ENCODE measurements at places on chromosomes 3 and 15.

DNA sequence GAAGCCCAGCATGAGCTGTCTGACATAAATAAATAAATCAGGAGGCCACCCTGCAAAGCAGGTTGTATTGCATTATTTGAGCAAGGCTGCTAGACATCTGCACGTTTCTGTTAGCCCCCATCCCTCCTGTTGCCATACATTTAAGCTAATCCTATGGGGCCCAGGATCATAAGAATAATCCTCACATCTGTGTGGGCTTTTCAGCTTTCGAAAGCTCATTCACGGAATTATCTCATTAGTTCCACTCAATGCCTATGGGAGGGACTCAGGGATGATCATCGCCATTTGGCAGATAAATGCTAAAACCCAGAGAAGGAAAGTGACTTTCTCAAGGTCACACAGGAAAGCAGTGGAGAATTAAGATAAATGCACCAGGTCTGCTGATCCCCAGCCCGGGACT, 123.4 kb downstream of the TLE3 start:
- no peak for DNase-seq

- no peak for DNase-seq
Measured at GRCh38 chr15:64158363-64159134, 4.3 kb downstream of the PPIB start.

DNA sequence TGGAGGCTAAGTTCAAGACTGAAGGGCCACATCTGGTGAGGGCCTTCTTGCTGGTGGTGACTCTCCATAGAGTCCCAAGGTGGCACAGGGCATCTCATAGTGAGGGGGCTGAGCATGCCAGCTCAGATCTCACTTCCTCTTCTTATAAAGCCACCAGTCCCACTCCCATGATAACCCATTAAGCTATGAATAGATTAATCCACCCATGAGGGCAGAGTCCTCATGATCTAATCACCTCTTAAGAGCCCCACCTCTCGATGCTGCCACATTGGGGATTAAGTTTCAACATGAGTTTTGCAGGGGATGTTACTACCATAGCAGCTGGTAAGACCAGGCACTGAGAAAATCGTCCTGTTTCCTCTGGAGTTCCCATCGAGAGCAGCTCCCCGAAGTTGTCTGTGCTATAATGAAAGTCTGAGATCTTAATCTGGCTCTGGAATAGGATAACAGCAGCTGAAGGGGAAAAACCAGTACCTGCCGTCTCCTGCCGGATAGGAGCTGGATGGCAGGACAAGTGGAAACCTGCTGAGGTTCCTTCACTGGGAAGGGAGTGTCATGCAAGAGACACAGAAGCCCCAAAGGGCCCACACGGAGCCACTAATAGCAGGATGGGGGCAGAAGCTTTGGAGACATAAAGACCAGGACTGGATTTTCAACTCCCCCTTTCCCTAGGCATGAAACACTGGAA, 79.5 kb upstream of the EPHB3 start:
- DNase-seq = no peak

- DNase-seq = no peak
Measured at GRCh38 chr3:186382217-186382885, 20.3 kb upstream of the DGKG start.

DNA sequence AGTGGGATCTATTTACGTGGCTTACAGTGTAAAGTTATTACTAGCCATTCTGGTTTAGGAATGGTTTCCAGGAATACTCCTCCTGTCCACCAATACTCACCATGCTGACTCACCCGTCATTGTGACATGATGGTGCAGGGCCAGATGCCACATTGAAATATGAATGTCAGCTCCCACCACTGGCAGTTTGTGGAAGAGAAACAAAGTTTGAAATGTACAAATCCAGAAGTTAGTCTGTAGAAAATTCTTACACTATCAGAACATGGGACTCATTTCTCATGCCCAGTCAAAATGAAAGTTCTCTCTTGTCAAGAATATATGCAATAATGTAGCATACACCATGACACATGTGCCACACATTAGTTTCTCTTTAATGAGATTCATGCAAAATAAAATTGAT, 14.4 kb upstream of the TSPAN3 start:
- DNase-seq = no peak

DNA sequence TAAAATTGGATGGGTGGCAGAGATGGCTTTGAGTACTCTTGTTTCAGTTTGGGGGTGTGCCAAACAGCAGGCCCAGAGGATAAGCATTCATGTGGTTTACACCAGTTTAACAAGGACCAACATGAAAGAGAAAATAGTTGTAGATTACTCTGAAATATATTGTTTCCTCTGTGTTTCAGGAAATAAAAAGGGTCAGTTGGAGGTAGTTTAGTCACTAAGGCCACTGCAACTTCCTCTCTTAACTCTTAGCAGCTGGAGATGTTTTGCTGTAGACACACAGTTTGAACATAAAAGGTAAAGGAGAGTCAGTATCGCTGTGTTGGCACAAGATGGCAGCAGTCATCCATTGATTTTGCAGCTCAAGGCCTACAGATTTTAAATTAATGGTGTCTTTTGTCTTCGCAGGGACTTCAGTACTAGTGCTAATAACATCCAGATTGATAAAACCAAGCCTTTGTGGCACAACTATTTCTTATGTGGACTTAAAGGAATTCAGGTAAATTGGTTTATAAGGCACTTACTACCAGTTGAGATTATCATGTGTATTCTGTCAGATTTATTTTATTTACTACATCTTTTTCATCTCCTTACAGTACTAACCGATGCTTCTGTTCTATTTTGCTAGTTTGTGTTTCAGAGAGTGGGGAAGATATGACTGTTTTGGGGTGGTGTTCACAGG, 65.5 kb downstream of the GALK2 start:
- peak; percentile 26 for DNase-seq

- DNase-seq = no peak
Measured at GRCh38 chr3:65344444-65344843, 656.6 kb upstream of the ADAMTS9 start.

DNA sequence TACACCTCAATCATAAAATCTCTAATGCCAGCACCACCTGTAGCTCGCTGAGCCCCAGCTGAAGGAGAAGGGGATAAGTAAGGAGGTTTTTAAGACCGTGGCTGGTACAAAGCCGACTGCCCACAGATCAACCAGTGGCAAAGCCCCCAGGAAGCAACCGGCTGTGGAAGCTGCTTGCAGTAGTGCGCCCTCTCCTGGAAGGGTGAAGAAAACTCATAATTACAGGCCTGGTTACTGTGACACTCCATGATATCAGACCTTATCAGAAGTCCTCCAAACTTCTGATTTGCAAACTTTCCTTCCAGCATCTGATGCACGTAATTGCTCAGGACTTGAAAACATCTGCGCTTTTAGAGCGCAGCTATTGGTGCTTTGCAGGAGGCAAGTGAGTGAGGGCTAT, 63.1 kb upstream of the MCTP2 start:
- no peak for DNase-seq

GRCh38 chr3:150079029-150079739, 108.5 kb upstream of the PFN2 start:
- peak; percentile 88 for DNase-seq

GRCh38 chr3:115996420-115997108, 373.3 kb downstream of the GAP43 start:
- peak; percentile 32 for DNase-seq

DNA sequence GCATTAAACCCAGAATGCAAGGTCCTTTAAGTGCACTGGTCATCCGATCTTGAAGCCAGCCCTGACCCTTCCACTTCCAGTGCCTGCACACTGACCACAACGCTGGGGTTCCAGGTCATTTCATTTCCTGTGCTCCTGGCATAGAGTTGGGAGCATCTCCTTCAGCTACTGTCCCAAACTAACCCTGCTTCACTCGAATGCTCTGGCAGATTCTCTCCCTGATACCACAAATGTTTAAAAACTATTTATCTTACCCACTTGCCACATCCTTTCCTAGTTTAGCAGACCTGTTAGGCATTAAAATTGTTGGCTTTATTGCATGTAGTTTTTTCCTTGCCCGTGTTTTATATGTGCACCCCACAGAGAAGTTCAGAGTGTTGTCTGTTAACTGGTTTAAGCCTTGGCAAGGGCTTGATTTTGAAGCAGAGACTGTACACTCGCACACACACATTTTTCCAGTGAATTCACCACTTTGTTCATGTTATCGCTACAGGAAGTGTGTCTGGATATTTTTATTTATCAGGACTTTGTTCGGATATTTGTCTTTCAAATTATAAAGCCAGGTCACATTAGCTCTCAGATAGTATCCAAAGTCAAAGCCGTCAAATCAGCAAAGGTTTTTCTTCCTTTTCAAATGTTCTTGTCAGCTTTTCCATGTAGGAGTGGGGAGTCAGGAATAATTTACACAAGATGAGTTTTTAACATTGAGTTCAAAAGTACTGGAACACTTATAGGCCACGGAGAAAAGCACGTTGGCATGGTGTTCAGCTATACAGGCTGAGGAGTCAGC, 77.3 kb downstream of the ABI3BP start:
- no peak for DNase-seq

DNA sequence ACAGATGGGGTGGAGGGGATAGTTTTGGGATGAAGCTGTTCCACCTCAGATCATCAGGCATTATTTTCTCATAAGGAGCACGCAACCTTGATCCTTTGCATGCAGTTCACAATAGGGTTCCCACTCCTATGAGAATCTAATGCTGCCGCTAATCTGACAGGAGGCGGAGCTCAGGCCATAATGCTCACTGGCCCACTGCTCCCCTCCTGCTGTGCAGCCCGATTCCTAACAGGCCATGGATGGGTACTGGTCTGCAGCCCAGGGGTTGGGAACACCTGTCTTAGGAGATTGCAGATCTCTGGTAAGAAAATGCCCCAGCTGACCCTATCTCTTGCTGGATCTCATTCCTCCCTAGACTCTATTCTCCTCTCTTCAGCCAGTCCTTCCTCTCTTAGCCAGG, 6.8 kb downstream of the CSTA start:
- DNase-seq = no peak

GRCh38 chr3:37608061-37608702, 253.5 kb upstream of the CTDSPL start:
- DNase-seq = no peak

DNA sequence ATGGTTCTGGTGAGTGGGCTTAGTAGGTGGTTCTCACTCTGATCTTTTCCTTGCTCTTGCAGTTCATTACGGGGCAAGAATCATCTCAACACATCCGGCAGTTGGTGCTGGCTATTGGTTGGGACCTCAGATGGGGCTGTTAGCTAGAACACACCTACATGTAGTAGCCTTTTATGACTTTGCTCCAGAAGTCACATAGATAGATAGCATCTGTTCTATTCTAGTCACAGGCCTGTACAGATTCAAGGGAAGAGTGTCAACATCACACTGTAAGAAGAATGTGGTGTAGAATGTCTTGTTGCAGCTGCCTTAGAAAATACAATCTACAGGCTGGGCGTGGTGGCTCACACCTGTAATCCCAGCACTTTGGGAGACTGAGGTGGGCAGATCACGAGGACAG, 15.1 kb downstream of the RAB5A start:
- DNase-seq = no peak

DNA sequence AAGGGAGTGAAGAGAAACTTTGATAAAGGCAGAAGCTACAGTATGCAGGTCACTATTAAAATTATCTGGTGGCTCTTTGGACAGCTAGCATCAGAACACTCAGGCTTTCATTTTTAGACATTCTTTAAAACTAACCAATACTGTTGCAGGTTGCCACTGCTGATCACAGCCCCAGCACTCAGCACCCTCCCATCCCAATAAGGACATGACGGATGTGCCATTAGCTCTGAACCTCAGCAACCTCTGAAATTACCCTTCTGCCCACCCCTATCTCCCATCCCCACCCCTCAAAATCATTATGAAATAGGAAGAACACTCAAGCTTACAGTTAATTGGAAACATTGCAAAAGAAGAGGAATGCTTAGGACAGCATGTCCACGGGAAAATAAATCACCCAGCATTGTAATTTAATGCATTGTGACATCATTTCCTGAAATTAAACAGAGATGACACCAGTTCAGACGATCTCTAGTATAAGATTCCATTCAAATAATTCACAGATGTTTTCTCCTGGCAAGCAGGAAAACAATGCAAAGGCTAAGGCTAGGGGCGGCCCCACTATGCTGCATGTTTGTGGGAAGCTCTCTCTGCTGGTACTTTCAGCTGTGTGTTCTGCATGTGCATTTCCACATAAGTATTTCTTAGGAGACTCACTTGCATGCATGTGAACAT, 71.6 kb downstream of the MEIS2 start:
- no peak for DNase-seq

- DNase-seq = peak; percentile 1
Measured at GRCh38 chr3:194808640-194809097, 123.0 kb downstream of the FAM43A start.

DNA sequence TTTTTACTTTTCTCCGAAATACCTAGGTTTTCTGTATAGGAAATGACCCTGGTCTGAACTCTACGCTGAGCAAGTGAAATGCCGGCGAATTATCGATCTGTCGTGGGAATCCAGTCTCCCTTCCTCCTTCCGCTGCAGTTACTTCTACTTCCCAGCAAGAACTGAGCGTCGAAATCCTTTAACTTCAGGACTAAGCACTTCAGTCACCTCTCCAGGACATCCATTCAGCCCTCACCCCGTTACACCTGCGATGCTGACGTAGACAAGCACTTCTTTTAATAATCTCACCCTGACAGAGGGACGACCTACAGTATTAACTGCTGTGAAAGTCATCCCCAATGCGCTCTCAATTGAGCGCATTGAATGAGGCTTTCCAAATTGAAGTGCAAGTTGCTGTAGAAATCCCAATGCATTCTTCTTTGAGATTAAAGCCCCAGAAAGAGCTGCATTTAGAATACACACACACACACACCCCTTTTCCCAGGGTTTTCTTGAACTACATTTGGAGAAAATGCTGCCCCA, 1.3 kb downstream of the TOP2B start:
- no peak for DNase-seq

- no peak for DNase-seq
Measured at GRCh38 chr15:45611305-45611704, 23.5 kb upstream of the SQOR start.

DNA sequence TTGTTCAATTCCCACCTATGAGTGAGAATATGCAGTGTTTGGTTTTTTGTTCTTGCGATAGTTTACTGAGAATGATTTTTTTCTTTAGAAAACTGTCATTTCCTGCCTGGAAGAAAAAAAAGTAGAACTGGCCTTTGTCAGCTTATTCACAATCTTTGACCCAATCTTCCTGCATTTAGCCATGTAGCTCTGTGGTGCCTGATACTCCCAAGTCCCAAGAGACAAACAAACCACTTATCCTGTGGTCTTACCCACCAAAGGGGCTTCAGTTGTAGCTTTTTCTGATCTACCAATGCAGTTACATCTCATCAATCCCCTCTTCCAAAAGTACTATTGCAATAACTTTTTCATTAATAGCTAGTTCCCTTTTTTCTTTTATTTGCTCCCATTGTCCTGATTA, 444.6 kb downstream of the GRM7 start:
- DNase-seq = no peak
